Activated T-cell treated with anti-CD3 and anti-CD28 coated beads, Interleukin-2, amount 50 U/mL, for 4 hours (primary cell): ENCODE measurements at places on chromosomes 5 and 9. TPM values are rescaled to one million over a fixed set of nuclear protein-coding genes. Genes with fewer than 3 reads are reported as not detected.

TMOD1 gene
- total RNA-seq = 1.2 TPM

CDH9 gene
- total RNA-seq = not detected

SNX30 gene
- 3.8 TPM for total RNA-seq

CYSRT1 gene
- not detected for total RNA-seq

ANKDD1B gene
- 0.14 TPM for total RNA-seq

FOXD1 gene
- total RNA-seq = 0.13 TPM

SH3TC2 gene
- total RNA-seq = not detected

WDR38 gene
- total RNA-seq = not detected

ZNF879 gene
- total RNA-seq = 2.3 TPM

IFNA21 gene
- not detected for total RNA-seq

PRDM9 gene
- total RNA-seq = not detected

WNT8A gene
- not detected for total RNA-seq

IFNA13 gene
- not detected for total RNA-seq

TMEM215 gene
- not detected for total RNA-seq

TMEM174 gene
- not detected for total RNA-seq

UBAP1 gene
- total RNA-seq = 34.6 TPM

SOHLH1 gene
- not detected for total RNA-seq

PTPN3 gene
- total RNA-seq = 0.18 TPM

FIBCD1 gene
- total RNA-seq = not detected

NMRK1 gene
- total RNA-seq = 11.1 TPM

LCN1 gene
- not detected for total RNA-seq

ZNF483 gene
- 1.2 TPM for total RNA-seq

YIPF5 gene
- 27.2 TPM for total RNA-seq

AP3S1 gene
- 53.0 TPM for total RNA-seq

BASP1 gene
- total RNA-seq = 12.3 TPM

PAEP gene
- not detected for total RNA-seq

SPINK13 gene
- not detected for total RNA-seq
